ENCODE measurements at places on chromosomes 4 and X.

DNA sequence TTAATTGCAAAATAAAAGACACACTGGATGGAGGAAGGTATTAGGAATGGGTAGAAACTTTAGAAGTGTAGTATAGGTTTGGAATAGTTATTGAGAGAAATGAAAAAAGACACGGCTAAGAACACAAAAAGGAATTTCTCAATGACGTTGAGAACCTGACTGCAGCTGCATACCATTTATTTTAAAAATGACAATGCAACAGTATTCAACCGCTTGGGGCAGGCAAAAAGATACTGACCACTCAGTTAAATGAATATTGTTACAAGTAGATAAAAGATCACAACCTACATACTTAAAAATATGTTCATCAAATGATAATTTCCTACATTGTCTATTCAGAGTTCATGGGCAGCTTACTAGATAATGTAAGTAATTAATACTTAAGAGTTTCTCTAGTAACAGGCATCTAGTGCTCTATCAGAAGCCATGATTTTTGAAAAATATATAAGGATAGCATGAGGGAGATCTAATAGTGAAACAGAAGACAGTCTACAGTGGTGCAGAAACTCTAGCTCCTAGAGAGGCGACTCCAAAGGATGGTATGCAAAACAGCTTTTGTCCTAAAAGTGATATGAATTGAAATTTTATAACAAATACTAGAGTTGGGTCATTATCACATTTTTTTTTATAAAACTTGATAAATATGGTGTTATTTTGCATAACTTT is 216.2 kb upstream of the VEGFC start:
- DNase-seq: no peak

DNA sequence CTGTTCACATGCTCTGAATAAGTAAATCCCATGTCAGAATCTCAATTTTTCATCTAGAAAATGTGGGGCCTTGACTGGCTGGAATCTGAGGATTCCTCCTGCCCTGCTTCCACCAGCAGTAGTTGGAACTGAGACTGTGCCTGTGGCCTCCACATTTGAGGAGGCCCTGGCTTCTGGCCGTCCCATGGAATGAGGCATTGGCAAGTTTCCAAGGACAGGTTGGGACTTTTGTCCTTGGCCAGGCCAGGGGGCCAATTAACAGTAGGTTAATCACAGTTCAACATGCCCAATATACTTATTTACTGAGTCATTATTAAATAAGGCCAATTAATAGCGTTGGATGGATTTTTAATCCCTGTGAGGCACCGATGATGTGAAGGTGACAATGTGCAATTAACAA is 50.2 kb upstream of the GABRE start:
- DNase-seq: no peak

DNA sequence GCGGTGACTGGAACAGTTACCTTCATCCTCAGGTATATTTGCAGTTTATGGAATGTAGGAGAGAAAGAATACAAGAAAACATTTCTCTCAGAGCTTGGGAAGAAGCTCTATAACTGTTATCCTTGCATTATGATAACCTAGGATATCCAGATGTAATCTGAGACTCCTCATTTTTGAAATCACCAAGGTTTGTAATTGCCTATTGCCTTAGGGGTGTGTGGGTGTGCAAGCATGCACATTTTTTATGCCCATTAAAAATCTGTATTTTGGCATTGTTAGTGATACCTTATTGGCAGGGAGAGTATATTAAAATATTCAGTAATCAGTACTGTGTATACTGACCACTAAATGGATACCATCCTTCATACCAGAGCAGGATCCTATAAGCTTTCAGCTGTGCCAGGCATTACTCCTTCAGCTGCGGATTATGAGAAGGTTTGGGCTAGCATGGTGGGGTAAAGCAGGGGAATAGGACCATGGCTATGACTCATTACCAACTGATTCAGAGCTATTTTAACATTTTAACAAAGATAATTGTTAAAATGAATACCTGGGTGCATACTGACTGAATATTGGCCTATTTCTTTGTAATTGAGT is 8.3 kb downstream of the SEC24B start:
- DNase-seq: no peak

DNA sequence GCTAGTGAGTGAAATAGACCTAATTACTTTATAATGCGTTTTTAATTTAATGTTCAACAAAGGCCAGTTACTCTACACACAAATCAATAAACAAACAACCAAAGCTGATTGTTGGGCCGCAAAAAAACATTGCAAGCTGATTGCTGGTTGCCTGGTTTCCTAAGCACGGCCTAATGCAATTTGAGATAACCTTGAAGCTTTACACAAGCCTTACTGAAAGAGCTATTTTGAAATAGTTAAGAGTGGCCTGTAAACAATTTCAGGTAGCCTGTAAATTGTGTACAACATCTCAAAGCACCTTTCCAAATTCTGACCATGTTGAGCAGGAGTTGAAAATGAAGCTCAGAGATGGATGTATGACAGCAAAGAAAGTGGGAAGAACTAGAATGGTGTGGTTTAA is 17.5 kb upstream of the CXorf66 start:
- no peak for DNase-seq

GRCh38 chr4:2942532-2943363 is 20.5 kb downstream of the NOP14 start:
- no peak for DNase-seq

DNA sequence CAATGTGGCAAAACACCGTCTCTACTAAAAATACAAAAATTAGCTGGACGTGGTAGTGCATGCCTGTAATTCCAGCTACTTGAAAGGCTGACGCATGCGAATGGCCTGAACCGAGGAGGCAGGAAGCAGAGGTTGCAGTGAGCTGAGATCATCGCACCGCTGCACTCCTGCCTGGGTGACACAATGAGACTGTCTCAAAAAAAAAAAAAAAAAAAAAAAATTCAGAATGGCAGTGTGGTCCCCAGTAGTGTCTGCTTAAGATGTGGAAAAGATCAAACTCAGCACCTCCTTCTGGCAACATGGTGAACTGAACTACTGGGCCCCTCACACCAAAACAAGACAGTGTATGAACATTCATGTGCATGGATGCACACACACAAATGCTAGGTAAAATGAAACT is 32.2 kb downstream of the SMS start:
- no peak for DNase-seq

DNA sequence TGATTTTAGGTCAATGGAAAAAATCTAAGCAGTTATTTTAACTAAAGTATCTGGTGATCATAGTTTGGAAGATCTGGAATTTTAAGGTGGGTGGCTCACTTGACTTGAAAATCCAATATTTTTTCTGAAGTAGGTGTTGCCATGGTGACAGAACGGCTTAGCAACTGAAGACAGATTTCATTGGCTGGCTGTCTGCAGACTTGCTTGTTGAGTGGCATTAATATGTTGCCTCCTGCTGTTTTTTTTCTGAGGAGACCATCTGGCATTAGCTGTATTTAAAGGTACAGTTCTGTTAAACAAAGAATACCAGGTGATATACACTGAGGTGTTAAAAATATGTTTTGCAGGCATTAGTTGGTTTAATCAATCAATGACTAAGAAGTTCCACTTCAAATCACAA is 19.8 kb downstream of the CPE start:
- no peak for DNase-seq

DNA sequence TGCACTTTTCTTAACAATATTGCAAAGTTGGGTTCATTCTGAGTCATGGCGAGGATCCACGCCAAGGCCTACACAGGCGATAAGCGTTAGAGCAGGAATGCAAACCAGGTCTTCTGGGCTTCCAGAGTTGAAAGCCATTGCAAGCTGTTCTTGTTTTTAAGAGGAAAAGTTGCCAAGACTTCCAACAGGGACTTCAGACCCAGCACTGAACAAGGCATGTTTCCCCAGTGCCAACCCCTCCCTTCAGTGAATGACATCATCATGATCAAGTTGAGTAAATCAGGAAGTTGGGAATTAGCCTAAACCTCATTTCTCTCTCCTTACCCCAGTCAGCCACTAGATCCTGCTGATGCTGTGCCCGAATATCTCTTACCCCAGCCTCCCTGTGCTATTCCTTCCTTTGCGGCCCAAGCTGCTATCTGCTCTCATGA is 355.1 kb downstream of the HS3ST1 start:
- DNase-seq: no peak

- DNase-seq: no peak
Observed at GRCh38 chrX:38375891-38376290, 23.5 kb downstream of the OTC start.

Measured in stimulated activated CD8-positive, alpha-beta memory T cell treated with anti-CD3 and anti-CD28 coated beads, Interleukin-4, amount 100 ng/mL, for 1 hour (primary cell).